Mesenchymal stem cell (in vitro differentiated cells and primary cell): ENCODE measurements at places on chromosomes 3 and 15.

- DNase-seq: no peak
These were observed 521.2 kb upstream of the GOLIM4 start for GRCh38 chr3:168616915-168617314.

DNA sequence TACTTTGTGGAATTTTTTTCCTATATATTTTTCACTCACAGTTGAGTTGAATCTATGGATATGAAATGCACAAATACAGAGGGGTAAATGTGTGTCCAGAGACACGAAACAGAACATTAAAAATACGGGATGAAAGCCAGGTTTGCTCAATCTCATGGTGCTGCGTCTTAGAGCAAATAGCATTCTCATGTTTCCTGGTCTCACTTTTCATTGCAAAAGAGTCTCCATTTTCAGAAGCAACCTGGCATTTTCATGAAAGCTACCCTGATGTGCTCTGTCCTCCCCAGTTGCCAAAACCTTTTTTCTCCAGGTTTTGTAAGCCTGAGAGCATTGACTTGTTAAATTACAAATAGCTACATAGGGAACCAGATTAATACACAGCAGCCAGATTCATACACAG lies 49.5 kb upstream of the MBNL1 start:
- no peak for DNase-seq

- DNase-seq: peak; percentile 32
These were observed 826 bp downstream of the LRRC58 start for GRCh38 chr3:120348065-120348990.

DNA sequence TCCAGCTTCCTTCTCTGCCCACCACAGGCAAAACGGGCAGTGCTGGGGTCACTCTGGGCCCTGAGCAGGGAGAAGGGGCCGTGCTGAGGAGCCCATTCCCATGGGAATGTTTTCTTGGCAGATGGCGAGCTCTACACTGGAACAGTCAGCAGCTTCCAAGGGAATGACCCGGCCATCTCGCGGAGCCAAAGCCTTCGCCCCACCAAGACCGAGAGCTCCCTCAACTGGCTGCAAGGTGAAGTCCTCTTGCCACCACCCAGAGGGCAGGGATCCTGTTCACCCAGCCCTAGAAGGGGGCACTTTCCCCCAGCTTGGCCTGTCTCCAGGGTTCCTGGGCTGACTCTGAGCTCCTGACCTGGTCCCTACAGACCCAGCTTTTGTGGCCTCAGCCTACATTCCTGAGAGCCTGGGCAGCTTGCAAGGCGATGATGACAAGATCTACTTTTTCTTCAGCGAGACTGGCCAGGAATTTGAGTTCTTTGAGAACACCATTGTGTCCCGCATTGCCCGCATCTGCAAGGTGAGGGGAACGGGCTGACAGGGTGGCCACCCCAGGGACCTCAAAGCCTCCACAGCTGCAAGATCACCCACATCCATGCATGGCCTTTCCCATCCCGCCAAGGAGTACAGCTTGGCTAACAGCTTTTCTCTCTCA lies 12.4 kb downstream of the CIB1 start:
- DNase-seq: peak; percentile 82

GRCh38 chr3:127792541-127793292 lies 29.6 kb downstream of the MGLL start:
- peak; percentile 80 for DNase-seq

GRCh38 chr3:152334761-152335160 lies 66.0 kb downstream of the MBNL1 start:
- no peak for DNase-seq

DNA sequence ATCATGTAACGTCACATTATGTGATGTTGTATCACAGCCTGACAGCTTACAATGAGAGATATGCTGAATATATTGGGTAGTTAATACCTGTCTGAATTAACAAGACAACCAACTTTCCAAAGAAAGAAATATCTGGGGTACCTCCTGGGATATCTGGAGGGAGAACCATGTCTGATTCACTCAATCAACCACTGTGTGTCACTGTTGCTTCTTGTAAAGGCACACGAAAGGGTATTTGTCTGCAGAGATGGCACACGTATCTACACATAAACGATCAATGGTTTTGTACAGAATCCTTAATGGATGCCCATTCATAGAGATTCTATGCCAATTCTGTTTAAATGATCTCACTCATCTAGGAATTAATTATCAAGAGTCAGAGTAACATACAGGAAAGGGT lies 252.1 kb upstream of the TMCO5A start:
- peak; percentile 15 for DNase-seq

- DNase-seq: no peak
These were observed 393 bp upstream of the CPNE9 start for GRCh38 chr3:9703240-9703639.

DNA sequence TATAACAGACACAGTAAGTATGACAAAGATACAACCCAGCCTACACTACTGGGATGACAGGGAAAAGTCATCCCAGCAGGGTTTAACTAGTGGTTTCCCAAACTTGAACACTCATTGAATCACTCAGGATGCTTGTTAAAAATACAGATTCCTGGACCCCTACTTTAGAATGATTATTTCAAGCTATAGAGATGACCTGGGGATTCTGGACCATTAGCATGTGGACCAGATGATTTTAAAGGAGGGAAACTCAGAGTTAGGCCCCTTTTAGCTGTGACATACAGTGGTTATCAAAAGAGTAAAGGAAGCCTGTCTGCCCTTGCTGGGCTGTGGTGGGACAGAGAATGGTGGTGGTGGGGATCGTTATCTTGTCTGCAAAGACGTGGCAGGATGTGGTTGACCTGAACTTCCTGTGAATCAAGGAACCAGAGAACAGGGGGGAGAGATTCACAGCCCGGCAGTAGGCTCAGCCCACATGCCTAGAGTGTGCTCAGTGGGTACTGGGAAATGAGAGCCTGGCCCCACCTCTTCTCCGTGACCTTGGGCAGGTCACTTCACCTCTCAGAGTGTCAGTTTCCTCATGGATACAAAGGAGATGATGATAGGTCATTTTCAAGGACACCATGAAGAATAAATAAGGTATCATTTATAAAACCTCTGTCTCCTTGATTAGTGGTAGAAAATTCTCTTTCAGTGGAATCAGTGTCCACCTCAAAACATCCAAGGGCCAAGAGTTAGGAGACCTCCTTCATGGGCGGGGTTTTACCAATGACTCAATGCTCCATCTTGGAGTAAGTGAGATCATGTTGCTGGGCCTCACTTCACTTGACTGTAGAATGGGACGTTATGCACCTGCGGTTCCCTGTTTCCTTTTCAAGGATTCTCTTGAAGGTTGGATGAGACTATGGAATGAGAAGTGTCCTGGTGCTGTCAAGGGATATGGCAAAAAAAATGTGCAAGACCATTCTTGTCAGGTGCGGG lies 306.5 kb downstream of the RPLP1 start:
- peak; percentile 79 for DNase-seq

DNA sequence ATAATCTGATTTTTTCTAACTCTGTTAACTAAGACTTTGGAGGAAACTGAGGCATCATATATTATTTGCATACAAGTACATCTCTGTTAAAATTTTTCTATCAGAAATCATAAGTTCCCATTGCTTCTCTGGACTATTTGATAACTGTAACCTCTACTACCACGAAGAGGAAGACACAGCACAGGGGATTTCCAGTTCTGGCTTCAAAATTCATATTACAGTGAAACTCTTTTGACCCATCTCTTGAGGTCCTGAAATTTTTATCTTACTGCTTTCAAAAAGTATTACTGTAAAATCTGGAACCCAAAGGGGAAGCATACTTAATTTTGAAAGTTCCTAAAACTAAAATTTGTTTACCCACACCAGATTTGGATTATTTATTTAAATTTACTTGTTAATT lies 4.2 kb downstream of the PLSCR1 start:
- DNase-seq: no peak
